ENCODE measurements at places on chromosomes 1 and 21.

- no peak overlapping the region for H3K4me3 ChIP-seq
- H3K4me1 ChIP-seq, result no peaks in the 10 kb centered on the region
- H3K27ac ChIP-seq, result no peak overlapping the region
- H3K36me3 ChIP-seq, result peaks cover 16% of the 10 kb centered on the region
- H3K27me3 ChIP-seq, result no peaks in the 10 kb centered on the region
Observed at GRCh38 chr1:156599811-156600210, 1.5 kb downstream of the GPATCH4 start.

DNA sequence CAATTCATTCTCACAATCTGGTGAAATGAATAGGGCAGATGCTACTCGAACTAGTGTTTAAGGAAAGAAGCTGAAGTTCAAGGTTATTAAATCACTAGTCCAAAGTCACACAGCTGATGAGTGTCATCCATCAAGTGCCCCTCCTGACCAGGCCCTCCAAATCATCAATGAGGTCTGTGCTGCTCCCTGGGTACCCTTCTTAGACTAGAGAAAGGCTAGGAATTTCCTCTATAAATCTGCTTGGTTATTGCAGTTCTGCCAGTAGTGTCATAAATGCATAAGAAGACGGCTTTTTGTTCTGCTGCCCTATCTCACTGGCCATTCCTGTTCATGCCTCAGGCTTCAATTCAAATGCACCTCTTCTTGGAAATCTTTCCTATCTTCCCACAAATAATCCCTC is 5.5 kb upstream of the KRTAP21-1 start:
- H3K27ac ChIP-seq, result no peak overlapping the region
- H3K4me3 ChIP-seq, result no peak overlapping the region
- DNase-seq, result no peak
- no peaks in the 10 kb centered on the region for H3K36me3 ChIP-seq

DNA sequence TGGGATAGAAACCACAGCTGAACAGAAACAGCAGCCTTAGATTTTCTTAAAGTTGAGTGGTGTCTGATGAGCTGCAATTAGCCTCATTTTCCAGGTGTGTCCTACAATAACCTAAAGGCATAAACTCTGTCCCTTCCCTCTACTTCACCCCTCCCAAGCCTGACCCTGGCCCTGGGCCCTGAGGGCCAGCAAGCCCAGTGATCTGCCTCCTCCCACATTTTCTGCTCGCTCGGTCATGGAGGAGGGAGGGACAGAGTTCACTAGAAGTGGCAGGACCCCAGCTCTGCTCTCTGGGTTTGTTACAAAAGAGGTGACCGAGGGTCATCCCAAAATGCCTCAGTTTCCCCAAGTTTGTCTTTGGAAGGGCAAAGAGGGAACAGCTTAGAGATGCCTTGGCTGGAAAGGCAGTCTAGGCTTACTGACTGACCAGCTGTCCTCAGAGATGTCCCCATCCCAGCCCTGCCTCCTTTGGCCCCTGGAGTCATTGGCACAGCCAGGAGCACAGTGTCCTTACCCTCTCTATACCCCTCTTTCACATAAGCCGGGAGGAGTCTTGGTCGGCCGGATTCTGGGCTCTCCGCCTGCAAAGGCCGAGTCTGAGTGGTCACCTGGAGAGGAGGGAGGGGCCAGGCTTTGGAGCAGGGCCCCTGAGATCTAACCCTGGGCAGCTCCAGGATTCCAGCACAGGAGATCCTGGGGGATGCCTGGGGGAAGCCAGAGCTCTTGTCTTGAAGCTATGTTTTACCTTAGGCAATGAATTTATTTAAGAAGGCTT is 172.7 kb downstream of the PTPRU start:
- DNase-seq, result no peak
- no peak overlapping the region for H3K4me3 ChIP-seq
- no peaks in the 10 kb centered on the region for H3K36me3 ChIP-seq
- no peaks in the 10 kb centered on the region for H3K27me3 ChIP-seq
- H3K27ac ChIP-seq, result no peak overlapping the region

GRCh38 chr1:226714148-226714547 is 24.9 kb downstream of the ITPKB start:
- H3K36me3 ChIP-seq, result no peaks in the 10 kb centered on the region
- no peaks in the 10 kb centered on the region for H3K4me1 ChIP-seq
- H3K27me3 ChIP-seq, result no peaks in the 10 kb centered on the region
- no peak overlapping the region for H3K27ac ChIP-seq
- H3K4me3 ChIP-seq, result no peak overlapping the region

DNA sequence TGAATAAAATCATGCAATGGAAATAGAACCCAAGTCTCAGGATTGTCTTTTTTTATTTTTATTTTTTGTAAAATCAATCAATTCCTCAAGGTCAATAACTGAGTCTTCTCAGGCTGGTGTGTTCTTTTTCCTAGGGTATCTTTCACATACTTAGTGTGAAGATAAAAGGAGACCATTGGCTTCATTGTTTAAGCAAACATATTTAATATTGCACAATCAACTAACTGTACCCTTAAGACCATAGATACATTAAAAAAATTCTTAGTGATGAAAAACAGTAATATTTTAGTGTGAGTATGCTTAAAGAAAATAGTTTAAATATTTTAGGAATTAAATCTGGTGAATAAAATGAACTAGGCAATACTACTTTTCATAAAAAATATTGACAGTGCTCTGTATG is 31.4 kb downstream of the PDE4B start:
- H3K4me1 ChIP-seq, result no peaks in the 10 kb centered on the region
- H3K4me3 ChIP-seq, result no peak overlapping the region
- H3K27me3 ChIP-seq, result no peaks in the 10 kb centered on the region
- H3K27ac ChIP-seq, result no peak overlapping the region
